DMS79 treated with DMSO at 0.1 percent for 48 hours (cell line): ENCODE measurements at places on chromosomes 4 and X.

- peak; percentile 53 for DNase-seq
Observed at GRCh38 chr4:41281038-41281634, 24.4 kb downstream of the UCHL1 start.

DNA sequence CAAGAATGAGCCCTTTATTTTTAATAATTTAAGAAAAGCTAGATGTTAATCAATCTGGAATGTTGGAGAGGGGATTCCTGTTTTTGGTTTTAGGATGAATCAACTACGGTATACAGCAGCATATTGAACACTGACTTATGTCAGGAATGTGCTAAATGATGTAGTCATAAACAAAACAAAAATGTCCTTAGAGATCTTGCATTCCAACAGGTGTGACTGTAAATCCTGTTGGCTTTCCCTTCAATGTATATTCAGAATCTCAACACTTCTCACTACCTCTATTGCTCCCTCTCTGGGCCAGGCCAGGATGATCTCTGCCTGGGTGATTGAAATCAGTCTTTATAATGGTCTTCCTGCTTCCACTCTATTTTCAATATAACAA, 37.8 kb upstream of the BDH2 start:
- DNase-seq: no peak

DNA sequence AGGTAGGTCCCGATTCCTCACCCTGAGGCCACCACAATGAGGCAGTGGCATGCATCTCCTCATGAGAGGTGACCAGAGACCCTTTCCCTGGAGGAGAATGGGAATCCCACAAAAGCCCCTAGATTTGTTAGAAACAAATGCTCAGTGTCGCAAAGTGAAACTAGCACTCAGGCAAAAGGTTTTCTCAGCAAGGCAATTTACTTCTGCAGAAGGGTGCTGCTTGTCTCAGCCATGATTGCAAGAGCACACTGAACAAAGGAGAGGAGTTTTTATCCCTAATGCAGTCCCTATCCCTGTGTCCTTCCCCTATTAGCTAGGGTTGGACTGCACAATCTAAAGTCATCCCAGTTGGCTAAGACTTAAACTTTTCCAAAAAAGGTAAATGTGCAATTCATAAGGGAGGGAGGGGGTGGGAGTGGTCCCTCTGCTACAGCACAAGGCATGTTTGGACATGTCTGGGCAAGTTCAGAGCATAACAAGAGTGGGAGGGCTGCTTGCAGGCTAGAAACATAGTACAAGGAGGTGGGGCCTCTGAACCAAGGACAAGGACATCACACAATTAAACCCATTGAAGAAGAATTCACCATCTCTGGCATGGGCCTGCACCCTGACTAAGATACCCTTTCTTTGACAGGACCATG, 185.3 kb downstream of the CCNG2 start:
- no peak for DNase-seq

DNA sequence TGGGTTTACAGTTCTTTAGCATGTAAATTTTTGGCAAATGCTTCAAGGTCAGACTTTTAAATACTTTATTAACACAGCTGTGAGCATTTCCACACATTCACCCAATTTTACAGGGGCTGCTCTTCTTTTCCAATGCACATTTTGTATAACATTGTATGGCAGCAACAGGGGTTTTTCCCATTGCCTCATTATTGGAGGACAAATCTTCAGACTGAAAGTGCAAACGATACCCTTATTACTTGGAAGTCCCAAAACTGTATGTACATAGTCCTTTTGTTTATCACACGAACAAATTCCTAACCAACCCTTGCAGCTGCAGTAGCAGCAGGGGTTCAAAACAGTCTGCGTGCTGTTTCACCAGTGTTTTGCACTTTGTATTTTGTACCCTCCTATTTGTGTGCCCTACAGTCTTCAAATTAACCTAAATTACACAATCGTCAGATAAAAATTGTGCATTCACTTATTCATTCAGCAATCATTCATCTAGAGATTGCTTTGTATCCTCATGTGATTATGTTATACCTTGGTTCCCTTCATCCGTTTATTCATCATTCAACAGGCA, 330.7 kb upstream of the RASGEF1B start:
- DNase-seq: peak; percentile 53

DNA sequence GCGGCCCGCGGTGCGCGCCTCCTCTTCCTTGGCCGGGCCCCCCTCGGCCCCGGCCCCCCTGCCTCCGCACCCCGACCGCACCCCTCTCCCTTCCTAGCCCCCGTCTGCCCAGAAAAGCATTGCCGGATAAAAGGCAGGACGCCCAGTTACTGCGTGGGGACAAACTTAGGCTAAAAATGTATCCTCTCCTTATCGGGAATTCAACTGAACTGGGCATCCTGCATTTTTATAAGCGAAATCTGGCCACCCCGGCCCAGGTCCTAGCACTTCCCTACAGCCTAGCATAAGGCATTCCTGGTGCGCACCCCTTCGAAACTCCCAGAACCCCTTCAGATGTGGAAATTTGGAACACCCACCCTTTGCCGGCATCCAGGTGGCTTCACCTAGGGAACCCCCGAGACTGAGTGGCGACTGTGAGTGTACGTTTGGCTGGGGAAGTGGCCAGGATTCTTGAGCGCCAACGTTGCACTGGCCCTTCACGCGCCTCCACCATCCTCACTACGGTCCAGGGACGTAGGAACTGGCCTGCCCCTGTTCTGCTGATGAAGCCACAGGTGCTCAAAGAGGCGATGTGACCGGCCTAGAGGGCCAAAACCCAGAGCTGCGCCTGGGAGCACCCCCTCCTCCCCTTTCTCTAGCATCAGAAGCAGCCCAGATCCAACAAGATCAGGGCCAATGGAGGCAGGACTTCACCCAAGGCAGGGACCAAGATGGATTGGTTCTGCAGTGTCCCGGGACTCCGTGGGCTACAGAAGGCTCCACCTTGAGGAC, 5.7 kb upstream of the RNF4 start:
- DNase-seq: no peak

DNA sequence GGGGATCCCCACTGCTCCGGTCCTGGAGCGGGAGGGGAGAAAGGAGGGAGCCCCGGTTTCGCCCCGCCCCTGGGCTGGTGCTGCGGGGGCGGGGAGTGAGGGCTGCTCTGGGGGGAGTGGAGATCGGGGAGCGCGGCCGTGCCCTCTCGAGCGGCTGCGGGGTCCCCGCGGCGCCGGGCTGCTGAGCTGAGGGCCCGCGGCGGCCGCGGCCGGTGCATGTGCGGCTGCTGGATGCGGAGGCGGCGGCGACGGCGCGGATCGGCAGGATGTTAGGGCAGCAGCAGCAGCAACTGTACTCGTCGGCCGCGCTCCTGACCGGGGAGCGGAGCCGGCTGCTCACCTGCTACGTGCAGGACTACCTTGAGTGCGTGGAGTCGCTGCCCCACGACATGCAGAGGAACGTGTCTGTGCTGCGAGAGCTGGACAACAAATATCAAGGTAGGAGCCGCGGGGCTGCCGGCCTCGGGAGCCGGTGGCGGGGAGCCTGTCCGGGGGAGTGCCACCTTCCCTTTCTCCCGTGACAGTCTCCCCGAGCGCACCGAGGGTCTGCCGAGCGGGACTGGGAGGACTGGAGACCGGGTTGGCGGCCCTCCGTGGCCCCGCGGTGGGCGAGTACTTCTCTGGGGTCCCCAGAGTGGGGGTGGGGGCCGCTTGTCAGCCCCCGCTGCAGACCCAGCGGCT, at the start of gene ING2:
Gene ING2, plus strand, starts transcription at position 129 of the 681 bp plus-strand sequence. Its CDS starts 138 bp downstream, at position 267.
- DNase-seq: peak; percentile 48

DNA sequence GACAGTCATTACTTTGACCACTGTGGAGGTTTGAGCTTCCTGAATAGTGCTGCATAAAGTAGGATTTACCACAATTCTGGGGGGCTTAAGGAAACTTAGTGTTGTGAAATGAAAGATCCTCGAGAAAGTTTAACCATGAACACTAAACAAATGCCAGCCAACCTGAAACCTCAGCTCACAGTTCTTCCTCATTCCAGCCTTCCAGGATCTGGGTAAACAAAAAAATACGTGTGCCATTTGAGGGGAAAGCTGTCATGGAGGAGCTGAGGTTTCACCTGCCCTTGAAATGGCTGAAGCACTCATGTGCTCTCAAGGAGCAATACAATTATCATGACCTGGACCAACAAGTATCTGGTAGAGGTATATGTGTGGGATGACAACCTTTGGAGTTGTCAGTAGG, 142.7 kb downstream of the NPNT start:
- no peak for DNase-seq

- DNase-seq: no peak
Observed at GRCh38 chr4:37421614-37422013, 177.1 kb downstream of the NWD2 start.

- DNase-seq: no peak
Observed at GRCh38 chr4:30754021-30754420, 33.9 kb downstream of the PCDH7 start.

GRCh38 chrX:153463031-153463430, 7.3 kb downstream of the HAUS7 start:
- peak; percentile 13 for DNase-seq

- DNase-seq: no peak
Observed at GRCh38 chr4:20538905-20539304, 161.4 kb upstream of the PACRGL start.

- DNase-seq: no peak
Observed at GRCh38 chr4:152243206-152243605, 292.7 kb downstream of the FBXW7 start.

GRCh38 chr4:112721627-112722026, 84.7 kb downstream of the LARP7 start:
- no peak for DNase-seq
